ENCODE measurements at places on chromosomes 7 and 10.

- DNase-seq, result no peak
Observed at GRCh38 chr7:37440738-37441385, 7.8 kb downstream of the ELMO1 start.

GRCh38 chr7:101723835-101724234 is 93.6 kb upstream of the CUX1 start:
- no peak for DNase-seq

DNA sequence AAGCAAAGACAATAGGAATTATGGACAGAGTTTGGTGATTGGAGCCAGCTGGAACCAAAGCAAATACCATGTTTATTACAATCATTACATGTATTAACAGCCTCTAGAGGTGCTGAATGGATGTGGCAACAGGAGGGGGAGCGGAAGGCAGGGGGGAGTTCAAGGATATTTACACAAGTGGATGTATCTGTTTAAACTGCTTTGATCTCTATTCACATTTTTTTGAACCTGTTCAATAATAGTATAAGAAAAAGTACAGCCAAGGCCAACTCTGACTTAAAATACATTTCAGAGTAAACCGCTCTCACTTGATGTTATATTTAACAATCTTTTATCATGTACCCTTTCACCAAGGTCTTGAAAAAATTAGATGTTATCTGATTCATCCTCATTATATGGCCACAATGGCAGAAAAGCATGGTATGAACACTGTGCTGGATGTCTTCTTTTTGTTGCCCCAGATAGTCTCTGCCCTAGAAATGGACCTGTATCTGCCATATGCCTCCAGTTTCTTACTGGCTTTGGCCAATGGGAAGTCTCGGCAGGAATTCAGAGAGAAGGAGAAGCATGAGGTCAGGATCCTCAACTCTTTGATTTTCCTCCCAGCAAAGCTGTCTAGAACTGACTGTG is 88.2 kb upstream of the FAM133B start:
- no peak for DNase-seq

- DNase-seq, result no peak
Observed at GRCh38 chr10:116669080-116669479, 48.3 kb downstream of the PNLIPRP2 start.

DNA sequence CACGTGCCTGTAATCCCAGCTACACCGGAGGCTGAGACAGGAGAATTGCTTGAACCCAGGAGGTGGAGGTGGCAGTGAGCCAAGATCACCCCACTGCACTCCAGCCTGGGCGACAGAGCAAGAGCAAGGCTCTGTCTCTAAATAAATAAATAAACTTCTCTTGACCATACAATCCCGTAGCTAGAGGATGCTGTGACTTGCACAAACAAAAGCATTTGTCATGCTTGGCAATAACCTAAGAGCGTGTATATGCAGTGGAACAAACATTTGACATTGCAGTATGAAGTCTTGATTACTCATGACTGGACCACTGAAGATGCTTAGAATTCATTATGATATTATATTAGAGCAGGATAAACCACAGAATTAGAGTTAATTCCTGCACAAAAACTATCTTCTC is 1.4 kb upstream of the C7orf57 start:
- DNase-seq, result no peak

- peak; percentile 56 for DNase-seq
Observed at GRCh38 chr10:114261076-114261475, 22.0 kb downstream of the VWA2 start.

GRCh38 chr7:135160098-135160857 is 10.2 kb downstream of the CYREN start:
- DNase-seq, result no peak

DNA sequence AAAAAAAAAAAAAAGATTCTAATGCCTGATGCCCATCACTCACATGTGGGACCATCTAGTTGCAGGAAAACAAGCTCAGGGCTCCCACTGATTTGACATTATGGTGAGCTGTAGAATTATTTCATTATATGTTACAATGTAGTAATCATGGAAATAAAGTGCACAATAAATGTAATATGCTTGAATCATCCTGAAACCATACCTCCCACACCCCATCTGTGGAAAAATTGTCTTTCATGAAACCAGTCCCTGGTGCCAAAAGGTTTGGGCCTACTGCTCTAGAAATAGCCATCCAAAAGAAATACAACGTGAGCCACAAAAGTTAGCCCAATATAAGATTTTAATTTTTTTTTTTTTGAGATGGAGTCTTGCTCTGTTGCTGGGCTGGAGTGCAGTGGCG is 265.1 kb downstream of the PRPF18 start:
- DNase-seq, result no peak

DNA sequence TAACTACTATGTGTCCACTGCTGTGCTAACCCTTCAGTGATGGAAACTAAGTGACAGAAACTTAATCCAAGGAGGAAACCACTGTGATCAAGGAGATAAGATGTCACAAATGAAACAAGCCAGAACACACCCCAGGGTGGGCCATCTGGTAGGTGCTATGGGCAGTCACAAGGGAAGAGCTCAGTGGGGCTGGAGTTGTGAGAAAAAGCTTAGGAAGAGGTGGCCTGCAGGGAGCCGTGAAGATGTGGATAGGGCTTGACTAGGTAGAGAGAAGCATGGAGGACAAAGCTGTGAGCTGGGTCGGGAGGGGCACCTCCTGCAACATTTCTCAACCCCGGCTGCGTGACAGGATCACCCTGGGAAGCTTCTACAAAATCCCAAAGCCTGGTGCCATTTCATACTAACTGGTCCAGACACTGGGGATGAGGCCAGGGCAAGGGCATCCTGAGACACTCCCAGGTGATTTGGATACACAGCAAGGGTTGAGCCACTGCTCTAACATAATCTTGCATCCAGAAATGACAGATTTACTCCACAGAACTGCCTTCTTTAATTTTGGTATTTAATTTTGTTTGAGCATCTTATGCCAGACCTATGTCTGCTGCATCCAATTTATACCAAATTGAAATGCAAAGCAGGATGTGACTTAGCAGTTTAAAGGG is 69.3 kb downstream of the OSBPL3 start:
- no peak for DNase-seq

GRCh38 chr10:72145657-72146056 is 57.3 kb upstream of the SPOCK2 start:
- no peak for DNase-seq

DNA sequence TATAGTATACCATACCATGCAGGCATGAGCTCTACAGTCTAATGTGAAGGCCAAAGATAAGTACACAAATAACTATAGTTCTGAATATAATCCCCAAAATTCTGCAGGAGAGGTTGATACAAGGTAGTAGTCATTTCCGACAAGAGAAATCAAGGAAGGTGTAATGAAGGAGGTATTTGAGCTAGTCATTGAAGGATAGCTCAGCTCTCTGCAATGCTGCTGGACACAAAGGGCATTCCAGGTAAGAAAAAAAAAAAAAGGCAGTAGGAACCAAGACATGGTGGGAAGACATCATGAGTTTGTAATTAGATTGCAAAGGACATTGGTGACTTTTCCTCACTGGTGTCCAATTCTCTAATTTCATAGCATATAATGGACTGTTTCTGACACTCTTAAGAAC is 285.3 kb downstream of the AHR start:
- DNase-seq, result no peak

DNA sequence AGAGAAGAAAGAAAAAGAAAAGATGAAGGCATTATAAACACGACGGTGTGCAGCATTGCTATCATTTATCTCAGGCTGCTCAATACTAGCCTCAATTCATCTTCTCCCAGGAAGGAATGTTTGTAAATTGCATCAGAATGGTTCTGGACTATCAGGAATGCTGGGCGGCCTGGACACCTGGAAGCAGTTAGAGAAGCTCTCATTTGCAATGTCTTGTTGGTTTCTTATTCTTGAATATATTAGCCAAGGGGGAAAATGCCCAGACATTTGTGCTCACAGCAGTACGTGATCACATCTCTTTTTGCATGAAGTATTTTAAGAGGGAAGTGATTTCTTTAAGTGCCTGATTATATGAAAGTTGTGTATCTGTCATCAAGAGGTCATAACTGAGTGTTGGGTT is 85.6 kb upstream of the IMMP2L start:
- DNase-seq, result peak; percentile 74

GRCh38 chr7:108402865-108403264 is 53.4 kb downstream of the NRCAM start:
- DNase-seq, result peak; percentile 15

- no peak for DNase-seq
Observed at GRCh38 chr10:130744631-130745030, 566.9 kb downstream of the TCERG1L start.

DNA sequence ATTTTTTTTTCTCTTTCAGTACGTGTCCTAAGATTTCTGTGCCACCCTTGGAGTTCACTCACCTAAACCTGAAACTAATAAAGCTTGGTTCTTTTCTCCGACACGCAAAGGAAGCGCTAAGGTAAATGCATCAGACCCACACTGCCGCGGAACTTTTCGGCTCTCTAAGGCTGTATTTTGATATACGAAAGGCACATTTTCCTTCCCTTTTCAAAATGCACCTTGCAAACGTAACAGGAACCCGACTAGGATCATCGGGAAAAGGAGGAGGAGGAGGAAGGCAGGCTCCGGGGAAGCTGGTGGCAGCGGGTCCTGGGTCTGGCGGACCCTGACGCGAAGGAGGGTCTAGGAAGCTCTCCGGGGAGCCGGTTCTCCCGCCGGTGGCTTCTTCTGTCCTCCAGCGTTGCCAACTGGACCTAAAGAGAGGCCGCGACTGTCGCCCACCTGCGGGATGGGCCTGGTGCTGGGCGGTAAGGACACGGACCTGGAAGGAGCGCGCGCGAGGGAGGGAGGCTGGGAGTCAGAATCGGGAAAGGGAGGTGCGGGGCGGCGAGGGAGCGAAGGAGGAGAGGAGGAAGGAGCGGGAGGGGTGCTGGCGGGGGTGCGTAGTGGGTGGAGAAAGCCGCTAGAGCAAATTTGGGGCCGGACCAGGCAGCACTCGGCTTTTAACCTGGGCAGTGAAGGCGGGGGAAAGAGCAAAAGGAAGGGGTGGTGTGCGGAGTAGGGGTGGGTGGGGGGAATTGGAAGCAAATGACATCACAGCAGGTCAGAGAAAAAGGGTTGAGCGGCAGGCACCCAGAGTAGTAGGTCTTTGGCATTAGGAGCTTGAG is at the start of gene CFTR:
TSS of gene CFTR (plus strand) at position 801 of the 830 bp plus-strand sequence. CDS start 70 bp downstream, outside the sequence.
- no peak for DNase-seq

DNA sequence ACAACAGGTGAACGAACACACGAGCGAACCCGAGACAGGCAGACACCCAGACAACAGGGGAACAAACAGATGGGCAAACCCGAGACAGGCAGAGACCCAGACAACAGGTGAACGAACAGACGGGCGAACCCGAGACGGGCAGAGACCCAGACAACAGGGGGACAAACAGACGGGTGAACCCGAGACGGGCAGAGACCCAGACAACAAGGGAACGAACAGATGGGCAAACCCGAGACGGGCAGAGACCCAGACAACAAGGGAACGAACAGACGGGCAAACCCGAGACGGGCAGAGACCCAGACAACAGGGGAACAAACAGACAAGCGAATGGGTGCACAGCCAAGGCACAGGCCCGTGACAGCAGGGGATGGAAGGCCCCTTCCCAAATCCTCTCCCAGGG is 264.7 kb downstream of the ELFN1 start:
- no peak for DNase-seq

DNA sequence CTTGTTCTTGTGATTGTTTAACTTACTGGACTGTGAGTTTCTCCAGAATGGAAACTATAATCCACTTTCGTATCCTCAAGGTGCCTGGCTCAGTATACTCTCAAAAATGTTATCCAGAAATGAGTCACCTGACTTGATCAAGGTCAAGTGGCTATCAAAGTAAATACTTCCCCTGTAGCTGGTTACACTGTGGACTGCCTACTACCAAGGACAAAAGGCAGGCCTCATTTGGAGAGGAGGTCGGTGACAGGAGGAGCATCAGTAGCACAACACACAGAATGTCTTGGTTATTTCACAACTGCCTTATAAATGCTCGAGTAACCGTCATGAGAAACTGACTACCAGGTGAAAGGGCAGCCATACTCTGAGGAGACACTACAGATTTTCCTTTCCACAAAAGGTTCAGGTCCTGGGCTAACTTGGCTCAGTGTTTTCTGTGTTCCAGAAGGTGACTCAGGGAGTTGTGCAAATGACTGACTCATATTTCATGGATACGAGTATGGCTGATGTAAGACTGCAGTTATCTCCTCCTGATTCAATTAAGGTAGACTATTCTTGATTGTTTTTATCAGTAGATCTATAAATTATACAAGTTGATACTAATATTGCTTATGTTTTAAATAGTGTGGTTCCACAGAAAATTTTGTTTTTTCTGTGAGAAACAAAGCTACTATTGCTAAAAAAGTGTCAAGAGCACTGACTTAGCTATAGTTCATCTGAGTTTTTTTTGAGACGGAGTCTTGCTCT is 4.2 kb upstream of the CCNY start:
- peak; percentile 86 for DNase-seq

GRCh38 chr7:96189129-96189820 is 132.6 kb downstream of the SLC25A13 start:
- DNase-seq, result peak; percentile 7

DNA sequence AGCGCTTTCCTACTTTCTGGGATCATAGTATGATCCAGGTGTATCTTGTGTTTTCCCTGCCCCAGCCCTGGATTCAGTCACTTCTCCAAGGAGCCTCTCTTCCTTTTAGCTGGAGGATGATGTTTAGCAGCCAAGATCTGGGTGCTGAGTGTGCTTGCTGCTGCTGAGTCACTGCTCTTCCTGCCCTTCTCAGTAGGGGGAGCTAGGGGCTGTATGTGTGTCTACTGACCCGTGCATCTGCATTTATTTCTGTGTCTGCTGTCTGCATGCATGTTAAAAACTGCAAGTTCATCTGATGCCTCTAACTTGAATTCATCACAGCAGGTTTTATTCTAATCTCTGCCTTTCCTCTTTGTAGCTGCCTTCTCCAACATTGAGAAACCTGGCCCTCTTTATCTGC is 31.6 kb downstream of the MGMT start:
- no peak for DNase-seq

DNA sequence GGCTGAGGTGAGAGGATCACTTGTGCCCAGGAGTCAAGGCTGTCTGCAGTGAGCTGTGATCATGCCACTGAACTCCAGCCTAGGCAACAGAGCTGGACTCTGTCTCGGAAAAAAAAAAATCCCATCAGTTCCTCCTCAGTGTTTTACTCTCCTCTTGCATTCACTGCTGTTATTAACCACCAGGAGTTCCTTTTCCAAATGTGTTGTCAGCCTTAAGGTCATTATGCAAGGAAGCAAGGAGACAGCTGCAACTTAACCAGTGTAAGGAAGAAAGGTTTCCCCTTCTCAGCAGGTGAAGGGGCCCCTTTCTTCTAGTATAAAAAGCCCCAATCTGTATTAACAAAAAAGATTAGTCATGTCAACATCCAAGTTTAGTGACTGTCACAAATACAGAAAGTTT is 86.6 kb upstream of the LEP start:
- DNase-seq, result no peak

GRCh38 chr10:21687266-21688008 is 153.4 kb downstream of the MLLT10 start:
- peak; percentile 82 for DNase-seq

- DNase-seq, result no peak
Observed at GRCh38 chr10:85531706-85532105, 834.9 kb downstream of the GRID1 start.

- no peak for DNase-seq
Observed at GRCh38 chr10:110241407-110241806, 34.0 kb downstream of the MXI1 start.

GRCh38 chr10:133326745-133327650 is 9.7 kb downstream of the CALY start:
- DNase-seq, result peak; percentile 61

- no peak for DNase-seq
Observed at GRCh38 chr10:73296946-73297345, 44.5 kb upstream of the MRPS16 start.

- no peak for DNase-seq
Observed at GRCh38 chr7:98297626-98298286, 16.3 kb downstream of the BRI3 start.
